ENCODE measurements at places on chromosomes 2 and 18.

GRCh38 chr2:198042189-198042588, 237.8 kb downstream of the PLCL1 start:
- DNase-seq, result no peak

DNA sequence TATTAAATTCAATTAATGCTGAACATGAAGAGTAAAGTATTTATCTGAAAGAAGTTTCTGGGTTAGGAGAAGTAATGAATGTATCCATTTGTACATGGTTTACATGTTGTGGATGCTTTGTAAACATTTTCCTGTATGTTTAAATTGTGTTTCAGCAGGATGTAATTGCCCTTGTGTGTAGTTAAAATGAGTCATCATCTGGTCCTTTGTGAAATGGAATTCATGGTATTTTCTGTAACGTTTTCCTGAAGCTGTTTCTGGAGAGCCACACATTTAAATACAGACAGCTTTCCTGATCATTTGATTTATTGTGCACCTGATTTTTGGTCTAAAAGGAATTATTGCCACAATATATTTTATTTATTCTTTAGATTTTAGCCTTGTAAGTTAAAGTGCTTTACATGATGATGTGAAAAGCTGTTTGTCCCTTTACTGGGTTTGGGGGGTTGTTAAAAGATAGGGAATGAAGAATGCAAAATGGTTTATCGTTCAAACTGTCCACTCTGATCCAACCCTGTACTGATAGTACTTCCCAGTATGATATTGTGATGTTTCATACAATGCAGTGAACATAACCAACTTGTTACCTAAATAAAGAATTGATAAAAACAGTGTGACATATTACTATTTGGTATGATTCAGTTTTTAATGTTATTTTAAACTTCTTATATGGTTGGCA, 41.7 kb upstream of the SLC3A1 start:
- DNase-seq, result peak; percentile 77

DNA sequence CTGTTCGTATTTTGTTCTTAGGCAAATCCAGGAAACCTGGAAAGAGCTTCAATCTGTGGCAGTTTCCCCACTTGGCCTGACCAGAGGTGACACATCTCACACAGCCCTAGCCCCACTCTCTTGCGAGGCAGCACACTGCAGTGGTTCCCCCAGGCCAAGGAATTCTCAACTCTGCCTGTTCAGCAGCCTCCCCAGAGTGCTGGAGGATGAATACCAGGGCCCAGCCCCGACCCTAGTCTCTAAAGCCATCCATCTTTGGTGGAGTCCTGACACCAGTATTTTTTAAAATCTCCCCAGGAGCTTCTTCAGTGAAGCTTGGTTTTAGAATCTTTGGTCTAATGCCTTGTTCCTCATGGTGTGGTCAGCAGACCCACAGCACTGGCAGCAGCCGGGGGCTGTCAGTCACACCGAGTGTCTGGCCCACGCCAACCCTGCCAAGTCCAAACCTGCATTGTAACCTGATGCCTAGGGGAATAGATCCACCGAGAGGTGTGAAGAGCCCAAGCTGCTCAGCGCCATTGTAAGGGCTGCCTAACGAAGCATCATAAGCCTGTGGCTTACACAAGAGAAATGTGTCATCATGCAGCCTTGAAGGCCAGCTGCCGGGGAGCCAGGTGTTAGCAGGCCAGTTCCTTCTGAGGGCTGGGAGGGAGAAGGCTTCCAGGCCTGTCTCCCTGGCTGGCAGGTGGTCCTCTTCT, 428.7 kb upstream of the ID2 start:
- DNase-seq, result no peak

GRCh38 chr18:35024965-35025364, 16.2 kb upstream of the MAPRE2 start:
- DNase-seq, result peak; percentile 78

DNA sequence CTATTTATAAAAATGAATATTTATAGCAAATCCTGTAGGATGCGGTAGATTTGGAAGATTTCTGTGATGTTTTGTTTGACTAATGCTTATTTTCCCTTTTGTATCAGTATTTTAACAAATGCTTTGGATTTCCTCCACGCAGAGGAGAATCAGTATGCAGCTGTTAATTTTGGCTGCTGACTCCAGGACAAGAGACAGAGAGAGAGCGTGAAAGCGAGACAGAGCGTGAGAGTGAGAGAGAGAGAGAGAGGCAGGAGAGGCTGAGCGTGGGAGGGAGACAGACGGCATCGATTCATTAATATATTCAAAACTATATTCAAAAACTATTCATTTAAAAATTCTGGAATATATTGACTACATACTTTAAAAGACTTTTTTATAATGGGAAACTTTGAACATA, 62.5 kb downstream of the RRM2 start:
- no peak for DNase-seq

DNA sequence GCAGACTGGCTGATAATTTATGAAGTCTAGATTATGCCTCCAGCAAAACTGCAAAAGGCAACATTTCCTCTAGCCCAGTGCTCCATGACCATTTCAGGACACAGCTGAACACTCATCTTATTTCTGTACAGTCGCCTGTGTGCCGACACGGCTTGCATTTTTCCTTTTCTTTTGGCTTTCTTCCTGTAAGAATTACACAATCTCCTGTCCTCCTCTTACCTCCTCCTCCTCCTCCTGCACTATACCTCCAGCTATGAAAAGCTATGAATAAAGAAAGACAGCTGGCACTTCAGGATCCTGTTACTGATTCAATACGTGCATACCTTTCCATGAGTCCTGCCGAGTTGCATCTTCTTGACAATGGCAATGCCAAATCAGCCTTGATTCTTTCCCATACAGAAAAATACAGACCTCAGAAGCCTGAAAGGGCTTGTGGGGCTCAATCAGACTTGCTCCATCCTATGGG, 32.2 kb upstream of the TRIB2 start:
- peak; percentile 69 for DNase-seq

DNA sequence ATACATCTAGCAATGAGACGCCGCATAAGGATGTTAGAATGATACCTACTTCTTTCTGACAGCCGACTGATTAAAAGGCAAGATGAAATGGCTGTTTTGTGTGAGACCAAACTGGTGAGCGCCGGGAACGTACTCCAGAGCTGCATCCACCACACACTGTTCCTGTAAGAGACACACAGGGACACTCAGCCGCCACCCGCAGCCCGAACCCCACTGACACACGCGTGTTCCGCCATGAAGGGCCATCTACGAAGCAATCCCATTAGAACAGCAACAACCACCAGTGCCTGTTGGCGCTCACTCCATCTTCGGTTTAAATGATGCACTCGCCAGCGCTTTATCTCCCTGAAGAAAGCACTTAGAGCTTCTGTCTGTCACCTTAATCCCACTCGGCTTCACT, 162.3 kb downstream of the LAMA1 start:
- DNase-seq, result no peak

DNA sequence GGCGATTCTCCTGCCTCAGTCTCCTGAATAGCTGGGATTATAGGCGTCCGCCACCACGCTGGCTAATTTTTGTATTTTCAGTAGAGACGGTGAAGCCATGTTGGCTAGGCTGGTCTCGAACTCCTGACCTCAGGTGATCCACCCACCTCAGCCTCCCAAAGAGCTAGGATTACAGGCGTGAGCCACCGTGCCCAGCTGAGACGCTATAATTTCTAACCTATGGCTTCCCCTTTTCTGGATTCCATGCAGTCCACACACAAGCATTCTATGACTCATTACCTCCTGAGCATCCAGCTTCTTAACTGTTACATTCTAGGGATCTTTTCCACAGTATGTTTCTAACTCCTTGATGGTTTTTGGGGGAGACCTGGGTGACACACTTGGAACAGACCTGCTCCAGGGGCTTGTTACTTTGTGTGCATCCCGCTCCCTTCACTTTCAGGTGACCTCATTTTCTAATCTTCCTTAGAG, 11.8 kb upstream of the KCMF1 start:
- peak; percentile 85 for DNase-seq

DNA sequence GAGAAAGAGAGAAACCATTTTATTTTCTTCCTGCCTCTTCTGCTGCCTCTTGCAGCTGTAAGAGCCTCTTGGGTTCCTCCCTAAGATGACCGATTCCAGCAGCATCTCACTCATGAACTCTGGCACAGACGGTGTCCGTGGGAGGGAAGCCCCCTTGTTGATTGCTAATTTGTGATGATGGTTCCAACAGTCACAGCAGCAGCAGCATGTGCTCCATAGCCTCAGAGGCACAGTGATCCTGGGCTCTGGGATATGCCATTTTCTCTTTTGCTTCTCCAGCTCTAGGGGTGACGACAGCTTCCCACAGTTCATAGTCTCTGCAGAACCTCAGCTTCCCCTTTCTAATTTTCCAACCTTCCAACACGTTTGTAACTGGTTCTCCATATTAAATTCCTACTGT, 324.2 kb upstream of the HS6ST1 start:
- DNase-seq, result no peak

- DNase-seq, result no peak
These were observed 562.5 kb upstream of the FAM98A start for GRCh38 chr2:34161549-34161948.

GRCh38 chr18:7456376-7456775, 110.7 kb upstream of the PTPRM start:
- no peak for DNase-seq

GRCh38 chr18:49094979-49095632, 144.3 kb upstream of the SMAD7 start:
- peak; percentile 81 for DNase-seq

DNA sequence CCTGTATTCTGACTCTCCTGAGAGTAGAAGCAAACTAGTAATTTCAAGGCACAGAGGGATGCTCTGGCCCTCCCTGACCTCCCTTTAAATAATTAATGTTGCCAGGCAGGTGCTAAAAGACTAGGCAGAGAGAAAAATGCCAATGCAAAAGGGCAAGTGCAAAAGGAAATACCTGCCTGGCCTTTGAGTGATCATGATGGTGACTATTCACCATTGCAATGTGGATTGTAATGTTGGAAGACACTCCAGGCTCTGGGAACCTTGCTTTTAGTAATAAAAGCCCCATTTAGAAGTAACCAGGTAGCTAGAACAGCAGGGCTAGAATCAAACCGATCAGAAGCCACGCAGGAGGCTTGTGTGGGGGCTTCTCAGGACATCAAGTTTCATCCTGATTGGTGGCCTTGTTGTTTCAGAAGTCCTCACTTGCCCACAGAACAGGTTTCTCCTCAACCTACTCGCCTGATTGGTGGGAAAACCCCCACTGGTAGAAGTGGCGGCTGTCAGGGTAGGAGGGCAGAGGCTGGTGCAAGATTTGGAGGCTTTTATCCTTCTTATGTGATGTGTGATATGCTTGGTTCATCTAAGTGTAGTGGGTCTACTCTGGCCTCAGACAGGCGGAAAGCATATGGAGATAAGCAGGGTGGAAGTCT, 16.0 kb upstream of the CHRNA1 start:
- DNase-seq, result no peak

- DNase-seq, result no peak
These were observed 1323.2 kb upstream of the DDX18 start for GRCh38 chr2:116491292-116491691.

GRCh38 chr2:219995991-219996765, 368.7 kb downstream of the SLC4A3 start:
- DNase-seq, result no peak

DNA sequence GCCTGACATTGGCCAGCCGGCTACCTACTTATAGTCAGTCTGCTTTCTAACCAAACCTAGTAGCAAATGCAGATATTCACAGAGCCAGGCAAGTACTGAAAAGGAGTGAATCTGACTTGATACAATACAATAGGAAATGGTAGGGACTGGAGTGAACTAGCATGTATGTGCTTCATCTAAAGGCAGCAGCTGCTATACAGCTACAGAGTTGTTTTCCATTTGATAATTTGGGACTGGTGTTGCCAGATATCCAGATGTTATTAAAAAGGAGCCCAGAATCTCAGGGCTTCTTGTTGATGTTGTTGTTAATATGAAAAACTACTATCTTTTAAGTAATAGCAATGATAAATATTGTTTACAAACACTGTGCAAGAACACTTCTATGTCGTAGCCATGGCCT, 159.4 kb downstream of the BABAM2 start:
- DNase-seq, result no peak

- DNase-seq, result peak; percentile 75
These were observed 37.0 kb upstream of the GRHL1 start for GRCh38 chr2:9914384-9915065.

DNA sequence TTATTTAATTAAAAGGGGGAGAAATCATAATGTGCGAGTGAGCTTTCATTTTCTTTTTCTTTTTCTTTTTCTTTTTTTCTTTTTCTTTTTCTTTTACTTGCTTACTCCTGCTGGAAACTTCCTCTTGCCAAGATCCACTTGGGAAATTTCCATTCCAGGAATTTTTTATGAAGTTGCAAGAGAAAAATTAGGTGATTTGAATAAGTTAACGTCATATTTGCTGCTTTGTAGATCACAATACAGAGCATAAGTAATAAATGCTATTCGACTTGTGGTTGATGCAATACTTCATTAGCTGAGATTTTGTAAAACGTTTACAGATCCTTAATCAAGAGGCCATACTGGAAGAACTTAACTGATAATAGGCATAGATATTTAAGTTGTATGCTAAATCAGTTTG, 354.7 kb upstream of the SMIM21 start:
- DNase-seq, result no peak

- no peak for DNase-seq
These were observed at the start of gene VIT for GRCh38 chr2:36696533-36696932. TSS of gene VIT (plus strand) at chr2:36696707. CDS start at chr2:36716371, 19,664 bp downstream.

GRCh38 chr2:215149060-215149459, 10.6 kb upstream of the ABCA12 start:
- no peak for DNase-seq

All from fibroblast of skin of right quadriceps (primary cell).